NCI-H187 treated with DMSO at 0.1 percent for 48 hours (cell line): ENCODE measurements at places on chromosomes 7 and 10.
A peak's percentile ranks its signal among the peaks of the same experiment; 100 is the strongest.

GRCh38 chr7:148919859-148920258 is 35.8 kb upstream of the EZH2 start:
- DNase-seq, result no peak

- no peak for DNase-seq
Observed at GRCh38 chr7:155466814-155467733, 9.1 kb downstream of the EN2 start.

DNA sequence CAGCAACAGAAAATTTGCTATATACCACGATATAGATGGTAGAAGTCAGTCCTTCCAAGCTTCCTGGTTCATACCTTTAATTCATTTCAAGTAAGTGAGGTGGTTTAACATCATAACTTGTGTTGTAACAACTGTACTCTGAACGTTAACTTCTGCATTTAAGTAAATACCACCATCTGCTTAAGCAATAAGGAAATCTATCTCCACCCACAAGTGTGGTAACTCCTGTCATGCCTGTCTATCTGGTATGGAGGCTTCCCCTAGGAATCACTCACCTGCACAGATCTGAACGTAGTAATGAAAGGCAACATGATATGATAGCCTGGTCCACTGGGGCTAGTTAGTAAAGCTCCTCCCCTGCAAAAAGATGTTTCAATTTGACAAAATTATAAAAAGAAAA is 2.3 kb downstream of the ERLIN1 start:
- DNase-seq, result no peak

DNA sequence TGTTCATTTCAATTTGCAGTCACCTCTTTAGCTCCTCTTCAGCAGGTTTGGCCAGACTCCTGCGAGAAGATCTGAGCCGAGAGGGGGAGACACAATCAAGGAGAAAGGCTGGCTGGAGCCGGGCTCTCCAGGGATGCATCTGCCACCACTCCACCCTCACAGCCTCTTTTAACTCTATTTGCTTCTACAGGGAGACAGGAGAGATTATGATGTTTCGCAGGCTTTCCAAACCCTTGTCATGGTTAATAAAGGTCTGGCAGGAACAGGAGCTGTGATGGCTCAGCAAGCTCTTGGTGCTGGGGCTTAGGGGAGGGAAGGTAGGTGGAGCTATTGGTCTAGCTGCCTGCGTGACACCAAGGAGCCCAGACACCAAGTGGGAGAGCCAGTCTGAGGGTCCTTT is 448.1 kb upstream of the PODXL start:
- DNase-seq, result no peak

- DNase-seq, result no peak
Observed at GRCh38 chr7:140003913-140004382, 58.8 kb downstream of the PARP12 start.

DNA sequence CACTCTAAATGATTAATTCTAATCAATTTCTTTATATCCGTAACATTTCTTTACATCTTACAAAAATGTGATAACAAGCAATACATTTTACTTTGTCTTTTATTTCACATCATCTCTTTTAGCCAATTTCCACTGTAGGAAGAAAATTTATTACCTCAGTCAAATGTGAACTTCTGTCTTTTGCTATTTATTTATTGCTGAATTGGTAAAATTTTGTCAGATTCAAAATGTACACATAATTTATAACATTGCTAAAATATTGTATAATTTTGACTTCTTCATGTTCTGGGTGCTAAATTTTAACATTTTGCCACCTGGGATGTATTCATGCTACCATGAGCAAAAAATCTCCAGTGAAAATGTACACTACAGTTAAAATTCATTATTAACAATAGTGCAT is 158.0 kb downstream of the HGF start:
- no peak for DNase-seq

DNA sequence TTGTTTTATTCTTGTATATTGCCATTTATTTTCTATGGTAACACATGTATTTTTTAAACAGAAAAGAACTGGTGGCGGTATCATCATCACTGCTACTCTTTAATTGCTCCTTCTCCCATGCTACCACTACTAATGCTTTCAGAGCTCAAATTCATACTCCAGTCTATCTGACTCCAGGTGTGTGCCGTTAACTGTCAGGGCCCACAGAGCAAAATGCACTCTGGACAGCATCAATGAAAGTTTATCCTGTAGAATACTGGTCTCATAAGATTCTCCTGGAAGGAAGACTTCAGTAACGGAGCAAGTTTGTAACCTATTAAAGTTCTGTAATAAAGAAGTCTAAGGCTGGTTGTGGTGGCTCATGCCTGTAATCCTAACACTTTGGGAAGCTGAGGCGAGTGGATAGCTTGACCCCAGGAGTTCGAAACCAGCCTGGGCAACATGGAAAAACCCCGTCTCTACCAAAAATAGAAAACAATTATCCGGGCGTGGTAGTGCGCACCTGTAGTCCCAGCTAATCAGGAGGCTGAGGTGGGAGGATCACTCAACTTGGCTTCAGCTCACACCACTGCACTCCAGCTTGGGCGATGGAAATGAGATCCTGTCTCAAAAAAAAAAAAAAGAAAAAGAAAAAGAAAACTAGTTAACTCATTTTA is 18.4 kb downstream of the ZNRF2 start:
- DNase-seq, result no peak

DNA sequence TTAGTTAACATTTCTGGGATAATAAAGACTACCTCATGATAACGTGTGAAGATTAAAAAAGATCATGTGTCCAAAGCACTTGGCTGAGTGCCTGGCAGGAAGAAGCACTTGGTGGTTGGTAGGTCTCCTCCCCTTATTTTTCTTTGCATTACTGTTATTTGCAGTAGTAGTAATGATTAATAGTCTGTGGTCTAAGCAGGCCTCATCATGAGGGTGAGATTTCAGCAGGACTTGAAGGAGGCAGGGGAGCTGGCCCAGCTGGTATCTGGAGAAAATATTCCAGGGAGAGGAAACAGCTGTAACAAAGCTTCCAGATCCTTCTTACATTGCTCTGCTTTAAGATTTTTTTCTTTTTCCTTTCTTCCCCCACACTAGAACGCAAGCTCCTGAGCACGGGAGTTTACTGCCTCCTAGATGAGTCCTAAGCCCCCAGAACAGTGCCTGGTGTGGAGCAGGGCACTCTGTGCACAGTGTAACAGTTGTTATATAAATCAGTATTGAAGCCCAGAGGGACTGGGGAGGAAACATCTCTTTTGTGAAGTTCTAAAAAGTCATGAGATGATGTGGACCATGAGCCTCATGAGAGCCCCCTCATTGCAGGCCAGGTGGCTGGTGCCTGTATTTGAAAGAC is 31.1 kb upstream of the RHEB start:
- DNase-seq, result no peak

GRCh38 chr7:151488096-151488495 is 31.6 kb downstream of the RHEB start:
- DNase-seq, result no peak

GRCh38 chr10:93255546-93255945 is 181.9 kb downstream of the CYP26A1 start:
- DNase-seq, result no peak

DNA sequence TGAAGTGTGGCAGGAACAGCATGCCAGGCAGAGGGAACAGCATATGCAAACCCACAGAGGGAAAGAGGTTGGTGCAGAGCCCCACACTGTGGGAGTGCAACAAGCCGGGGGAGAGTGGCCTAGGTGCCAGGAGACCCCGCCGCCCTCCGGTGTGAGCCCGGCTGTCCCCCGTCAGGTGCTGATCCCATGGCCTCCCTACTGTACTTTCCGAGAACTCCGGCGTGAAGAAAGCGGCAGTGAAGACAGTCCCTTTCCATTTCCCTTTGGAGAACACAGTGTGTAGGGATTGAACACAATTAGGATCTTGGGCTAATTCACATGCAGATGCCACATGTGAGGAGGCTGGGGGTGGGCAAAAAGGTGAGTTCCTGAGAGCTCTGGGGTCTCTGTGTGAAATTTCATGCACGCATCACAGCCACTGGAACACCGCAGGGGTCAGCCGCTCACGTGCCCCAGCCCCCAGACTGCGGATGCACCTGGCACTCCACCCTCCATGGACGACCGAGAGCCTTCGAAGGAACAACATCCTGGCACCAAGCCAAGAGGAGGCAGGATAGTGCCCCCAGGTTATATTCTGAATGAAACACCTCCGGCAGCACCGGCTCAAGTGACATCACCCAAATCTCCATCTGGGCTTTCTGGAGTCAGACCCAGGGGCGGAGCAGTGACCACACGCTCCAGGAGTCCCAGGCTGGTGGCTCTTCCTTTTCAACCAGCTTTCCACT is 82.1 kb upstream of the PPP2R2D start:
- peak; percentile 21 for DNase-seq

DNA sequence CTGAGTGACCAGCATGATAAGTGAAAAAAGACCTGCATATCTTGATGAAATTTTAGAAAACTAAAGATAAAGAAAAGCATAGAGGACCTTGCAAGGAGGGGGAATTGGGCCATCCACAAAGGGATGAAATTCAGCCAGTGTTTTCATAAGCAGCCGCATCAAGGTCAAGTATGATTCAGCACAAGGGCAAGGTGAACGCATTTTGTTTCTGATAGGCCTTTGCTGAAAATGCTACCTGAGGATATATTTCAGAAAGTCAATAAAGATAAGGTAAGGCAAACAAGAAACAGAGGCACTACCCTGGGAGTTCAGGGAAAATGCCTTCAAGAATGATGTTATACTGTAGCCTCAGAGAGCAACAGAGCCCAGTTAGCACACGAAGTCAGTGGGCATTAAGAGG is 55.0 kb upstream of the SHH start:
- no peak for DNase-seq

DNA sequence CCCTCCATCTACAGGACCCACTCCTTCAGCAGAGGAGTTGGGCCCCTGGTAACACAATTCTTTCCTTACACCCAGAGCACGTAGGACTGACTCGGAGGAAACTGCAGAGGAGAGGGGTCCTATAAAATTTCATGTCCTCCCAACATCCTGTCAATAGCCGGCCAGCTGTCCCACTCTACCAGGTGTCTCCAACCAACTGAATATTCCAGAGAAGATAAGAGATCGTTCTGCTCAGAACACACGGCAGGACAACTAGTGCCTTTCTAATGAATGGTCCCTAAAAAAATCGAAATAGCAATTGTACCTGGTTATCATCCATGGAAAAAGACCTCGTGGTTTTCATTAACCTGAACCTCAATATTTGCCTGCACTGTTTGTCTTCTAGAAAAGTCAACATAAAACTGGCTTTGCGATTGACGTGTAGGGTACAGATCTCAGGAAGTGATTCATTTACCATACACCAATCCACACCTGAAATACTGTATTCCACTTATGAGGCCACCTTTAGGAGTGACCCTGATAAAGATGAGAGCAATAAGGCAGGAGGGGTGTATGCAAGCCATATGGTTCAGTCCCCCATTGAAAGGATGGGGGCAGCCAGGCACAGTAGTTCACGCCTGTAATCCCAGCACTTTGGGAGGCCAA is 111.7 kb downstream of the PARP12 start:
- DNase-seq, result no peak

- DNase-seq, result no peak
Observed at GRCh38 chr7:102823390-102824119, 74.8 kb downstream of the FAM185A start.

- DNase-seq, result peak; percentile 54
Observed at GRCh38 chr7:106542550-106543220, 118.3 kb downstream of the CCDC71L start.

- no peak for DNase-seq
Observed at GRCh38 chr7:134724606-134725005, 54.8 kb upstream of the CALD1 start.
